ENCODE measurements at places on chromosomes 6 and 20.

- DNase-seq: no peak
Observed at GRCh38 chr6:41733360-41733706, 2.1 kb downstream of the TFEB start.

GRCh38 chr6:5133943-5134342 lies 48.8 kb downstream of the PPP1R3G start:
- no peak for DNase-seq

DNA sequence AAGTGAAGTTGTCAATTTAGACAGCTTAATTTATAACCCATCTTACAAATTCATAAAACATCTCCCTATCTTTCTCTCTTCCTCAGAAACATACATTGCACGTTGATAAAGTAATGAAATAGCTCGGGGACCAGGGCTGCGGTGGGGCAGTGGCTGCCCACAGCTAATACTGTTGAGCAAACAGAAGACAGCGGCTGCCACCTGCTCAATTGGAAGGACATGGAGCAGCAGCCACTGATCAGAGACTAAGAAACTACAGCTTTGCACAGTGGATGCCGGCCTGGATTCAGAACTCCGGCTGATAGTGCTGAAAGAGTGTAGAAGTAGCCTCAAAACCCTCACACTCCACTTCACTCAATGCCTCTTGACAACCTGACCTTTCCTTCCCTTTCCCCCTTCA lies 157.9 kb upstream of the PDE10A start:
- DNase-seq: no peak

DNA sequence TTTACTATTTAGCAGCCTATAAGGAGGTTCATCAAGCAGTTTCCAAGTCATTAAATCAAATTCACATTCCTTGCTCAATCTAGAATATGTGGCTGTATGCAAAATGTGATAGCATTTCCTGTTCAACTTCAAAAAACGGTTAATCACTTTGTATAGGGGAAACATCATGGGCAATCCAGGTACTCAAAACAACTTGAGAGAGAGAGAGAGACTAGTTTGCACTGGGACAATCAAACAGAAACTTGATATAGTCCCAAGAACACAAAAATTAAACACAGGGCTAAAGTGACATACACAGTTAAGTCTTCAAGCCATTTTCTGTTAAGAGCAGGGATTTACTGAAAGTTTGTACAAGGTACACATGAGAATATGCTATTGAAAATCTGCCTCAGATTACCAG lies 7.4 kb downstream of the CPNE1 start:
- DNase-seq: no peak

DNA sequence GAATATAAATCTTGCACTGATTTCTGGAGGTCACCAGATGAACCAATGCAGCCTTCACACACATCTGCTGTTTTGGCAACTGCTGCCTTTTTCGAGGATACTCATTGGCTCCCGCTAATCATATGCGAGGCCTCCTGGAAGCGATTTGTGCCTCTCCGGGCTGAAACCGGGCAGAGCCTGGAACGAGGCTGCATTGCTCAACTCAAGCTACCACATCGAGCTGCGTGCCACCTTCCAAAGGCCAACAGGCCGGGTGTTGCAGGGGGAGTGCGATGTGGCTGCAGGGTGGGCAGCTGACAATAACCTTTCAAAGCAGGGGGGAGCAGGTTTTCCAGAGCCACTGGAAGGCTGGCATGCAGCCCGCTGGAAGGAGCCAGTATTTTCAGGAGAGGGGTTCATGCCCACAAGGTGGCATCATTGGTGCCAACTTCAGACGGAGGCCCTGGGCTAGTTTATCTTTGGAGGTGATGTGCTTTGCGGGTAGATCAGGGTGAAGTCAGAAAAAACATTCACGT lies 122.6 kb upstream of the IFNGR1 start:
- DNase-seq: peak; percentile 66

DNA sequence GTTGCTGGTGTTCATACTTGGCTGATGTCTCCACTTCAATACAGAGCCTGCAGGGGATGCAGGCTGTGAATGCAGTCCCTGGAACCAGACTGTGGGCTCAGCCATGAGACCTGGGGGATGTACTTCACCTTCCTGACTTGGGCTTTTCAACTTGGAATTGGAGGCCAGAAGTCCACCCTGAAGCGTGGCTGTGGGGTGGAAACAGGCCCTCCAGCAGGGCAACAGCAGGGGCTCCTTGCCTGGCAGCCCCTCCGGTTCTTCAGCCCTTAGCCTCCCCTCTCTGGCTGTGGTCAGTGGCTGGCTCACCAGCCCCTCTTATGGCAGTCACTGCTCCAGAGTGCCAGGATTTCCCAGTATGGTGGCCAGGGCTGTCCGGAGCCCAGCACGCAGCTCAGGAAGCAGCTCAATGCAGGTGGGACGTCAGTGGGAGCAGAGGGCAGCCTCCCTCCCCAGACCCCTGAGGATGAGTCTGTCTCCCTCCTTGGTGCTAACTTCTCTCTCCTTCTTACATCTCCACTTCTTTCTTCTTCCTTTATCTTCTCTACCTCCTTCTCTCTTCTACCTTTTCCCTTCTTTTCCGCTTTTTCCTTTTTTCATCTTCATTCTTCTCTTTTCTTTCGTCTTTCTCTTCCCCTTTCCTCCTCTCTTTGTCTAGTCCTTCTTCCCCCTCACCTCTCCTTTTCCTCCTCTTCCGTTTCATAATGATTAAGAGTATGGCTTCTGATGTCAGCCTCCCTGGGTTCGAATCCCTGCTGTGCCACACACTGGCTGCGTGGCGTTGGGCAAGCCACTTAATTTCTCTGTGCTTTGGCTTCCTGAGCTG lies 45.3 kb downstream of the SLC52A3 start:
- DNase-seq: no peak

DNA sequence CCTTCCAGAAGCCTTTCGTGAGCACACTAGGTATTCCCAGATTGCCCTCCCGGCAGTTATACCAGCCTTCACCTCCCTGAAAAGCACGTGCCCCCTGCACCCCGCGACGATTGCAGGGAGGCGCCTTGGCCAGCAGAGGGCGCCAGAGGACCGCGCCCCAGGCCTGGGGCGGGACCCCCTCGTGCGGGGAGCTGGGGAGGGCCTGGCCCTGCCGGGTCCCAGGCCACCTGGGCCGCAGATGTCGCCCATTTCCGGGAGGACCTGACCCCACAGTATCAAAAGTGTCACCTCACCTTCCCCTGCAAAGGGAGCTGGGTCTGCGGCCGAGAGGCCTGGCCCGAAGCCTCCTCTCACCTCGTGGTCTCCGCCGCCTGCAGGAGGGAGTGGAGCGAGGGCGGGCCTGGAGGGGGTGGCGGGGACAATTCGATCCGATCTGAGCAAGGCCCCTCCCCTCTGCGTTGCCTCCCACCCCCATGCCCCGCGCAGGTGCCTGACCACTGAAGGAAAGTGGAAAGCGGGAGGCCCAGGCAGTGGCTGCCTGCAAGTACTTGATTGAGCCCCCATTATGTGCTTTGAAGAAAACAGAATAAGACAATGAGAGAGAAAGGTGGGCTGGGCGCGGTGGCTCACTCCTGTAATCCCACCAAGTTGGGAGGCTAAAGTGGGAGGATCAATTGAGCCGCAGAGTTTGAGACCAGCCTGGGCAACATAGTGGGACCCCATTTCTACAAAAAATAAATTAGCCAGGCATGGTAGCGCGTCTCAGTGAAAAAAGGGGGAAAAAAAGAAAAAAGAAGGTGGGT lies 3.5 kb upstream of the SNAI1 start:
- peak; percentile 90 for DNase-seq

DNA sequence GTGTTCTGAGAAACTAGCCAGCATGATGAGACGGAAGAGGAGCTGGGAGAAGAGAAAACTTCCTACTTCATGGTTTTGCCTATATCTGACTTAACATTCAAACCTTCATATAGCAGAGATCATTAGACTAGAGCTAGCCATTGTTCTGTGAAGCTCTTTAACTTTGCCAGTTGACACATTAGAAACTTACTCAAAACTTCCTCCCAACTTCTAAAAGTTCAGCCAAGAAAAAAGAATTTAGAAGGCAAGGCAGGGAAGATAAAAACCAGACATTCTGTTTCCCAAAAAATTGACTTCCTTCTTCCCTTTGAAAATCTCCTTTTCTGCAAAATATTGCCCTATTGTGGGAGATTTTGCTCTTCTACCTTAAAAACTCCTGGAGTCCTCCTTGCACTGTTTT lies 134.8 kb upstream of the UST start:
- DNase-seq: no peak

GRCh38 chr6:12008366-12009179 lies 3.5 kb upstream of the HIVEP1 start:
- DNase-seq: peak; percentile 93

DNA sequence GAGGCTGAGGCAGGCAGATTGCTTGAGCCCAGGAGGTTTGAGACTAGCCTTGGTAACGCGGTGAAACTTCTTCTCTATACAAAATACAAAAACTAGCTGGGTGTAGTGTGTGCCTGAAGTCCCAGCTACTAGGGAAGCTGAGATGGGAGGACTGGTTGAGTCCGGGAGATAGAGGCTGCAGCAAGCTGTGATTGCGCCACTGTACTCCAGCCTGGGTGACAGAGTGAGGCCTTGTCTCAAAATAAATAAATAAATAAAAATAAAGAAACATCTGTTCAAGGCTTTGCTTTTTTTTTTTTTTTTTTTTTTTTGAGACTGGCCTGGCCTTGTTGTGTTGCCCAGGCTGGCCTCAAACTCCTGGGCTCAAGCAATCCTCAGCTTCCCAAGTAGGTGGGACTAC lies 23.7 kb upstream of the SLC23A2 start:
- no peak for DNase-seq

All from GM03348 (cell line).